ENCODE measurements at places on chromosomes 7 and 10.

GRCh38 chr7:141128506-141128905 is 54.6 kb downstream of the TMEM178B start:
- DNase-seq = no peak

- DNase-seq = no peak
Observed at GRCh38 chr10:52284416-52285013, 29.6 kb upstream of the DKK1 start.

- DNase-seq = no peak
Observed at GRCh38 chr10:8614054-8614565, 559.6 kb downstream of the GATA3 start.

- no peak for DNase-seq
Observed at GRCh38 chr10:126561921-126562680, 108.4 kb downstream of the C10orf90 start.

DNA sequence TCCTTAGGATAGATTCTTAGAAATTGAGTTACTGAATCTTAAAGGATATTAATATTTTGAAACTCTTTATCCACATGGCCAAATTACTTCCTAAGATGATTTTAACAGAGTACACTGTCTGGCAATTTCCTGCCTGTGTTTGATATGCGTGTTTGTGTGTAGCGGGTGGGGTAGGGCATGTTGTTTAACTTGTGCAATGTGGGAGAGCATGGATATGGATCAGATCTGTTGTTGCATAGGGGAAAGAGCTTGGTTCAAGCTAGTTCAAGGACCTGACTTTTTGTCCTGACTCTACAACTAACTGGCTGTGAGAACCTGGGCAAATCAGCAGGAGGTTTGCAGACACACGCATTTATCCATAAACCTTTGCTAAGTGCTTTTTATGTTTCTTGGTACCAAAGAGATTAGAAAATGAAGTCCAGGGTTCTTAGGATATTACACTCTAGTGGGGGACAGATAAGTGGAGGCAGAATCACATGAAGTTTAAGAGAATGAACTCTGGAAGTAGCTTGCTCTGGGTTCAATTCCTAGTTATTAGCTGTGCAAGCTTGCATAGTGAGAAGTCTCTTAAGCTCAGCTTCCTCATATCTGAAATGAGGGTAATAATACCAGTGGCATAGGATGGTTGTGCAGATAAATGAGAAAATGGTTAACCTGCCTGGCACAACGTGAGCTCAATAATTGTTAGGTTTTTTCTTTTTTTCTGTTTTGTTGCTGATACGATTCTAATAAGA is 96.3 kb upstream of the PRR15 start:
- no peak for DNase-seq

- DNase-seq = peak; percentile 69
Observed at GRCh38 chr7:100837099-100837836, 9.9 kb upstream of the EPHB4 start.

GRCh38 chr7:114942446-114943175 is 20.7 kb downstream of the MDFIC start:
- DNase-seq = no peak

GRCh38 chr7:37643876-37644275 is 39.7 kb upstream of the GPR141 start:
- no peak for DNase-seq

GRCh38 chr7:85074992-85075391 is 111.9 kb downstream of the SEMA3D start:
- no peak for DNase-seq

DNA sequence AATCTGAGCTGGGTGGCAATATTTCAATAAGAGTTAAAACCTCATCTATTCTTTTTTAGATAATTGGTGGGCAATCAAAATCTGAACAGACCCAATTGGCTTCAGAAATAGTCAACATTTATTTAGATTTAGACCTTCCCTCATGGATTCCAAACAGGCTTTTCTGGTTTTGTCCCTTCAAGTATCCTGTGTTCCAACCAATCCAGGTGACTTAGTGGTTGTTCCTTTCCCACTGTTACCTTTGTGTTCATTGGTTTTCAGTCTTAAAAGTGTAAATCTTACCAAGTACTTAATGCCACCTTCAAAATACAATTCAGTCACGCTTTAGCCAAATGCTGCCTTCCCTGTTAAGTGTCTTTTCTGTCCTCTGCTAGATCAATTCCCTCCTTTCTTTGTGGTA is 85.9 kb downstream of the AHR start:
- no peak for DNase-seq

- DNase-seq = no peak
Observed at GRCh38 chr10:124572751-124573150, 111.1 kb downstream of the LHPP start.
